Esophagus muscularis mucosa (tissue), 4 donors: ENCODE measurements at places on chromosomes 7 and 10. TPM values are rescaled to one million over a fixed set of nuclear protein-coding genes. Genes with fewer than 3 reads are reported as not detected.

The UBE2H gene
- 86.8 TPM for total RNA-seq

The LIPF gene
- total RNA-seq = not detected

The IRF5 gene
- 9.4 TPM for total RNA-seq

The ARHGAP19 gene
- 4.5 TPM for total RNA-seq

The DRGX gene
- total RNA-seq = not detected

The ECHS1 gene
- total RNA-seq = 70.7 TPM

The SLC25A40 gene
- 9.6 TPM for total RNA-seq

The DUS4L gene
- total RNA-seq = 7.5 TPM

The SORBS1 gene
- total RNA-seq = 2,231 TPM

The UNCX gene
- not detected for total RNA-seq

The AKR1E2 gene
- 16.5 TPM for total RNA-seq

The MYOZ1 gene
- total RNA-seq = 0.17 TPM

The MUC12 gene
- total RNA-seq = 1.1 TPM

GRCh38 chr7:114659409-114660125, 245.0 kb downstream of the FOXP2 start:
- H3K27ac ChIP-seq = peak overlapping the region; percentile 44
- H3K27me3 ChIP-seq = no peaks in the 10 kb centered on the region
- no peak for DNase-seq

GRCh38 chr7:27166531-27167505, 1.5 kb upstream of the HOXA9 start:
- H3K27ac ChIP-seq = no peak overlapping the region
- peaks cover 55% of the 10 kb centered on the region for H3K4me1 ChIP-seq
- no peak for DNase-seq
- H3K4me3 ChIP-seq = peak overlapping the region; percentile 2
- H3K36me3 ChIP-seq = no peaks in the 10 kb centered on the region

DNA sequence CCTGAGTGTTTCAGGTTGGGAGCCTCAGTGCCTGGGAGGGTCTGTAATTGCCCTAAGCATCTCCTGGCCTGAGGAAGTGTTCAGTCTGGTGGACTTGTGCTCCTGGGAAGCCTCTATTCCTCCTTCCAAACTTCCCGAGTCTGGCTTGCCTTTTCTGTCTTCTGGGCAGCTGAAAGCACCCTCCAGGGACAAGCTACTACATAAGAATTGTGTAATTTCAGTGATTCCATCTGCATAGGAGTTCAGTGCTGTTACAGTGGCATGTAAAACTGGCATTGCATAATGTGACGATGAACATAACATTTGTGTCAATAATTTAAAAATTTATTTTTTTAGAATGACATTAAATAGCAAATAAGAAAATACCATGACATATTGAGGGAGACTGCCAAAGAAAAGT, 109.3 kb downstream of the AOAH start:
- no peak overlapping the region for H3K4me3 ChIP-seq
- no peaks in the 10 kb centered on the region for H3K27me3 ChIP-seq
- no peaks in the 10 kb centered on the region for H3K4me1 ChIP-seq
- H3K27ac ChIP-seq = no peak overlapping the region

- peak overlapping the region; percentile 43 for H3K27ac ChIP-seq
- no peak overlapping the region for H3K4me3 ChIP-seq
- peaks cover 13% of the 10 kb centered on the region for H3K4me1 ChIP-seq
- H3K36me3 ChIP-seq = no peaks in the 10 kb centered on the region
These were observed 905.8 kb upstream of the AUTS2 start for GRCh38 chr7:68692511-68692910.

DNA sequence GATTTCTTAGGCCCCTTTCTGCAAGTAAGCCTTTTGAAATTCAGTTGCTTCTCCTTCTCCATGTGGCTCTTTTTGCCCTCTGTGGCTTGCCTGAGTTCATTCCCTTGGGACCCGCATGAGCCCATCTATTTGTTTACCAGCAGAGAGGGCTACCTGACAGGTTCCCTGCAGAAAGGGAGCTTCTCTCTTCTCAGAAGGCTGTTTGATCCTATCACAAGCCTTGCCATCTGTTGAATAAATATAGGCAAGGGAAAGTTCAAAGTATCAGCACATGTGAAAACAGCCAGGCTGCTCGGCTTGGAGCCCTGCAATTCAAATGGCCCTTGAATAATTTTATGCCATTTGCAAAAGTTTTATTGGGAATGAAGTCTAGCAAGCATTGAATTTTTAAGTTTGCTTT, 720.2 kb upstream of the FZD8 start:
- H3K4me3 ChIP-seq = no peak overlapping the region
- H3K4me1 ChIP-seq = no peaks in the 10 kb centered on the region
- DNase-seq = no peak
- no peaks in the 10 kb centered on the region for H3K27me3 ChIP-seq
- no peaks in the 10 kb centered on the region for H3K36me3 ChIP-seq
- H3K27ac ChIP-seq = no peak overlapping the region

DNA sequence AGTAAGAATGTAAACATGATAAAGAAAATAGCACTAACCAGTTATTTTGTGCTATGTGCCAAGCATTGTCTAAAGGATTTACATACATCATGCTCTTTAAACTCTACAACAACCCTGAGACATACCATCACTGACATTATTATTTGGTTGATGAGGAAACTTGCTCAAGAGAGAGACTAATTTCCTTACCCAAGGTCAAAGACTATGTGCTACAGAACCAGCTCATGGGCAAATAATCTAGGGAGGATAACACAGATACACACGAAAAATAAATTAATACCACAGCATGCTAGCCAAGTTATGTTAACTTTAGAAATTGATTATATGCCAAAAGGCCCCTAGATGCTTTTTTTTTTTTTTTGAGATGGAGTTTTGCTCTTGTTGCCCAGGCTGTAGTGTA, 2.7 kb downstream of the ANKRD16 start:
- peaks cover 41% of the 10 kb centered on the region for H3K4me1 ChIP-seq
- no peak for DNase-seq
- no peaks in the 10 kb centered on the region for H3K27me3 ChIP-seq

GRCh38 chr7:157773361-157773760, 436.6 kb downstream of the DNAJB6 start:
- no peak overlapping the region for H3K27ac ChIP-seq
- DNase-seq = no peak
- H3K4me3 ChIP-seq = no peak overlapping the region

DNA sequence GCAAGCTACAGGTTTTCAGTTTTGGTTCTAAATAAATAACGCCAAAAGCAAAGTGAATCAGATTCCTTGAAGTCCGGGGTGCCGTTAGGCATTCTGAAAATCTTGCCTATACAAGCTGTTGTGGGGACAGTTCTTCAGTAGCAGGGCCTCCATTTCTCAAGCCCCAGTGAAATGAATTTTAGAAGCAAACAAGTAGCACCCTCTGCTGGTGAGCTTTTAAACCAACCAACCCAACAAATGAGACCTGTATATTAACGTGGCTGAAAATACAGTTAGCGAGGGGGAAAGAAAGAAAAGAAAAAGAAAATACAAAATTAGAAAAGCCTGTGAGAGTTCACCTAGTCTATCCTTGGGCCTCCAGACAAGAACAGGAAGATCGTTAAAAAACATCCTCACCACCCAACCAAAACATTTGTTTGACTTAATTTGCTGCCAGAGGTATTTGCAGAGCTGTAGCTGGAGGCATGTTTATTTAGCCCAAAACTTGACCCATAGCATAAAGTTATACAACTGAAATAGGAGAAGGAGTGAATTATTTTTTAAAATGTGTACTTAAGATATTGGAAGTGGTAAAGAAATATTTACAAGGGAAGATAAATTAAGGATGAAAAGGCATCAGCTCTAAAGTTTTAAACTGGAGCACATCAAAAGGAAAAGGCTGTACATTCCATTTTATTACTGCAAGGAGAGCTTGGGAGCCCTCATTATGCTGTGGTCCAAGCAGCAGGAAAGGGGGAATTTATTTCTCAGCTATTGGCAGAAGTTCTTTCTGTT, 98.9 kb downstream of the DYNC1I1 start:
- H3K4me1 ChIP-seq = peaks cover 12% of the 10 kb centered on the region
- DNase-seq = no peak
- H3K36me3 ChIP-seq = peaks cover 12% of the 10 kb centered on the region
- H3K27ac ChIP-seq = no peak overlapping the region
- no peaks in the 10 kb centered on the region for H3K27me3 ChIP-seq

GRCh38 chr10:13709931-13710650, 123.3 kb downstream of the PRPF18 start:
- no peaks in the 10 kb centered on the region for H3K36me3 ChIP-seq
- no peak overlapping the region for H3K4me3 ChIP-seq
- no peak for DNase-seq
- peaks cover 64% of the 10 kb centered on the region for H3K4me1 ChIP-seq
- H3K27me3 ChIP-seq = no peaks in the 10 kb centered on the region
- H3K27ac ChIP-seq = no peak overlapping the region

DNA sequence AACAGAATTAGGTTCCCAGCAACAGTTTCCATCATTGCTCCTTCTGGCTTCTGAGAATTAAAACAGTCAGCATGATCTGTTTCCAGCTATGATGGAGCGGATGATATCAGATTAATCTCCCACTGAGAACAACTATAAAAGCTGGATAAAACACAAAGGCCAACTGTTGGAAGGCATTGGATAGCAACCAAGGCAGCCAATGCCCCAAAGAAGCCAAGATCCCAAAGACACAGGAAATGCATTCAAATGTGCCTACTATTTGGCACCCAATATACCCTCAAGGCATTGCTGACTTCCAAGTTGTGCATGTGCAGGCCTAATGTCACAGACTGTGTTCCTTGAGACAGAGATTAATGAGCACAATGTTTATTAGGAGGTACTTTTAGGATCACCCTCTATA, 259.3 kb downstream of the ARHGAP12 start:
- H3K4me1 ChIP-seq = no peaks in the 10 kb centered on the region
- no peak for DNase-seq
- no peak overlapping the region for H3K4me3 ChIP-seq
- no peaks in the 10 kb centered on the region for H3K36me3 ChIP-seq
- peak overlapping the region; percentile 50 for H3K27ac ChIP-seq

GRCh38 chr7:87339373-87339897, 6.0 kb upstream of the CROT start:
- no peak for DNase-seq
- no peak overlapping the region for H3K27ac ChIP-seq
- H3K36me3 ChIP-seq = peaks cover 33% of the 10 kb centered on the region
- H3K4me1 ChIP-seq = peaks cover 14% of the 10 kb centered on the region

GRCh38 chr10:22324413-22324812, 3.5 kb downstream of the BMI1 start:
- no peak for DNase-seq
- H3K27ac ChIP-seq = no peak overlapping the region
- peaks cover 13% of the 10 kb centered on the region for H3K36me3 ChIP-seq
- no peaks in the 10 kb centered on the region for H3K27me3 ChIP-seq
- no peak overlapping the region for H3K4me3 ChIP-seq
- peaks cover 51% of the 10 kb centered on the region for H3K4me1 ChIP-seq

DNA sequence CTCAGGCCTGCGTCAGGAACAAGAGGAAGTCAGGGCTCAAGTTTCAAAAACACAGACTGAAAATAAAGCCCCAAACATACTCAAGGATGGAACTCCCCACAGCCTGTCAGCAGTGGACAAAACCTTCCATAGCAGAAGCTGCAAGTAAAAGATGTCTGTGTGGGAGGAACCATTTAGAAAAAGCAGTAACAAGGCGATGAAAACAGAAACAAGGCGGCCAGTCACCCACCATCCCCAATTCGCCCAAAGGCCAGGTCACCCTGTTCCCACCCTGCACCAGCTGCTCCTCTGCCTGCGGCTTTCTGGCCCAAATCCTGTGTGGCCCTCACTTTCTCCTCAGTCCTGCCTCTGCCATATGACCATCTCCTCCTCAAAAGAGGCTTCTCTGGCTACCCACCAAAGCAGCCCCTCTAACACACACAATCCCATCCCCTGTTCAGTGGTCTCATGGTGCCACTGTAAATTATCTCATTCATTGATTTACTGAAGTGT, 27.8 kb downstream of the KCNMA1 start:
- no peak for DNase-seq
- H3K27ac ChIP-seq = peak overlapping the region; percentile 30
- peaks cover 96% of the 10 kb centered on the region for H3K4me1 ChIP-seq
- H3K36me3 ChIP-seq = no peaks in the 10 kb centered on the region
- H3K4me3 ChIP-seq = no peak overlapping the region
